Inflammatory macrophage treated with lipopolysaccharide for 4 hours (primary cell): ENCODE measurements at places on chromosomes 3 and 15.
A peak's percentile ranks its signal among the peaks of the same experiment; 100 is the strongest.

- no peak for DNase-seq
Observed at GRCh38 chr3:96869316-96869715, 54.9 kb downstream of the EPHA6 start.

DNA sequence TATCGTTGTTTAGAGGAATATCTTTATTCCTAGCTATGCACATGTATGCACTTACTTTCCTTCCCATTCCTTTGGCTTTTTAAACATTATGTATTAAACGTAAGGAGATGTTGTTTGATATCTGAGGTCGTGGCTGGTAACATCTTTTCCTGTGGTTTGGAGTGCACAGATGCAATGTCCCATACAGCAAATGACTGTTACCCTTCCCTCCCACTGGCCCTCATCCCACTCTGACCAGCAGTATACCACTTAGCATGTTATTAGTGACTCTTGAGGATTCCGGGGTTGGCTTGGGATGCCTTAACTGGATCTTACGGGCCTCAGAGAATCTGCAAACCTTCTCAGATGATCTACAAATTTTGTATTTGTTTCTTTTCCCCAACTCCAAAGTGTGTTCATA is 34.5 kb downstream of the TGFBR2 start:
- no peak for DNase-seq

- no peak for DNase-seq
Observed at GRCh38 chr3:68090571-68090970, 436.2 kb upstream of the SUCLG2 start.

DNA sequence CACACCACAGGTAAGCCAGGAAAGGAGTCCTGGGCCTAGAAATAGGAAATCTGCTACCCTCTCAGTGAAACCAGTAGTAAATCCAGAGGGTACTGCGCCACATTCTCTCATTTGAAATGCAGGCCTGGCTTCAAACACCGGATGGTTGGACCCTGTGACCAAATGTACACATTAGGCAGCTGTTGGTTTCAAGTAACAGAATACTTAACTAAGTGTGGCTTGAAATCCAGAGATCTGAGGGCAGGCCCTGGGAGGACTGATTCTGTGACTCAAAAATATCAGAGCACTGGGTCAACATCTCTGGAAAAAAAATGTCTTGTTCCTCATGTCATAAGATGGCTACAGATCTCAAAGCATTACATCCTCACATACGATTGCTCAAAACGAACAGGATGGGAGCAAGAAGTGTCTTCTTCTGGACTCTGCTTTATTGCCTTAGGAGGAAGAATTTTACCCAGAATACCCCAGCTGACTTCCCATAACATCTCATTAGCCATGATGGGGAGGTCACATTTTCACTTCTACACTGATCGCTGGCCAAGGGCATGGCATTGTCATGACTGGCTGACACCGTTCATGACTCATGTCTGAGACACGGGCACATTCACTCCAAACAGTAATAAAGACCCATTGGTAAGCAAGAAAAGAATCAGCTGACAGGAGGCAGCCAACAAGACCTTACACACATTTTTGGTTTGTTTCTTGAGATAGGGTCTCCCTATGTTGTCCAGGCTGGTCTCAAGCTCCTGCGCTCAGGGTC is 166.0 kb downstream of the ARRDC4 start:
- DNase-seq: peak; percentile 69

DNA sequence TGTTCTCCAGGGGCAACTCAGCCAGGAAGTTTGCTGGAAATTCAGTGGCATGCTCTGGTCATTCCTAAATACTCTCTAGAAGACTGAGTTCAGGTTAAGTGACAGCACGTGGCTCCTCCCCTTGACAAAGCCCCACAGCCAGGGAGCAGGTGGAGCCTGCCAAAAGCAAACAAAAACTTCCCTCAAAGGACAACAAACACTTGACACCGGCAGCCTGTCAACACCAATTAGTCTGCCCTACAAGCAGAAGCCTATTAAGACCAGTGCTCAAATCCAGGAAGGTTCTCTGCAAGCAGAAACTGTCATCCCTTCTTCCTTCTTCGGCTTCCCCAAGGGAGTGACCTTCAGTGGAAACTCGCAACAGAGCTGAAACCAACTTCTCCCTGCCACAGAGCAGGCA is 5.0 kb downstream of the MEX3B start:
- DNase-seq: no peak

GRCh38 chr3:44236485-44236908 is 5.2 kb upstream of the TOPAZ1 start:
- no peak for DNase-seq

DNA sequence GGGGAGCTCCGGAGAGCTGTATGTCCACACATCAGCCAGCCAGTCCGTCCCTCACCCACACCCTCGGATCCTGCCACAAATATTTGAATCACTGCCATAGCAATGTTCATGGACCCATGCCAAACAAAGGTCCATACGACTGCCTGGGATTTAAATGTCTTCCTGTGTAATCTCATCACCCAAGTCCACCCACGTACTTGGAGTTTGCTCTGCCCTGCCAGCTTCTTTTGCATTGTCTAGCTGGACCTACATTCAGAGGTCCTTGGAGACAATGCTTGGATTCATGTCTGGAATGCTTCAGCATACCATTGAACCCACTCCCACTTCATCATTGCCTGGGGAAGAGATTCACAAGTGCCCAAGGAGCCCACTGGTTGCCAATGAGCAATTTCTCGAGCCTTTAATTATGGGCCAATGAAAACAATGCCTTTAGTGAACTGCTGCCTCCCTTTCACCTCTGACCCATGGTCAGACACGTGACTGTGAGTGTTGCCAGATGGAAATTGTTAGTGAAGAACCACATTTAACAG is 90.4 kb upstream of the PHLDB2 start:
- no peak for DNase-seq

GRCh38 chr3:120894316-120895057 is 13.5 kb upstream of the STXBP5L start:
- no peak for DNase-seq

DNA sequence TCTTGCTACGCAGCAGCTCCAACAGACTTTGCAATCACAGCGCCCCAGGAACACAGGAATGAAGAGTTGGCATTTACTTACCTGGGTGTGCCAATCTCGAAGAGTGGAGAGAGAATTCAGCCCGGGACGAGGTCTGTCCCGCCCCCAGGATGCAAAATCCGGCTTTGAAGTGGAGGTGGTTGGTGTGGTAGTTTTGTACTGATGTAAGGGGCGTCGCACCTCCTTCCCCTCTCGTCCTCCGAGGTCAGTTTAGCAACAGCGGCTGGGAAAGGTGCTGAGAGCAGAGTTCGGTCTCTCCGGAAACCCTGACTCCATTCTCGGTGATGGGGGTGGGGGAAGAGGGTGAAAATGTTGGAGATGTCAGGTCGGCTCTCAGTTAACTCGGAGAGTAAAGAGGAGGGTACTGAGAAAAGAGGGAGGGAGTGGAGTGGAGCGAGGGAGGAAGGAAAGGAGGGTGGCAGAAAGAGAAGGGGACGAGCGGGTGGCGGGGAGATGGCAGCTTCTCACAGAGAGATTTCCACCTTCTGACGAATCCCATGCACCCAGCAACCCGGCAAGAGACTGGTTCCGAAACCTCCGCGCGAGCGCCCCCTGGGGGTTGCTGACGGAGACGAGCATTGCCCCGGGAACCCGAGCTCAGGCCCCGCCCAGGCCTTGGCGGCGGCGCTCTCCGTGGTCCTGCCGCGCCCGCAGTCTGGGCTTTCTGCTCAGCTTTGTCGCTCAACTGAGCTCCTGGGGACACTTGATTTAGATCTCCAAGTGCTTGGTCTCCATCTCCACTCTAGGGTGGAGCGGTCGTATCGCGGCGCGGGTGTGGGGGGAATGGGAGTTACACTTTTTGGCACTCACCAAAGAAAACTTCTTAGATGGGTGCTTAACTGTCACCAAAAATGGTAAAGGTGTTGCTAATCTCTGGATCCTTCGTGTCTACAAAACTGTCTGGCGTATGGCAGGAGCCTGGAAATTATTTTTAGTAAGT is at the start of gene CPNE4:
Gene CPNE4 (minus strand): TSS at position 529 of the 979 bp plus-strand sequence.
- peak; percentile 52 for DNase-seq

DNA sequence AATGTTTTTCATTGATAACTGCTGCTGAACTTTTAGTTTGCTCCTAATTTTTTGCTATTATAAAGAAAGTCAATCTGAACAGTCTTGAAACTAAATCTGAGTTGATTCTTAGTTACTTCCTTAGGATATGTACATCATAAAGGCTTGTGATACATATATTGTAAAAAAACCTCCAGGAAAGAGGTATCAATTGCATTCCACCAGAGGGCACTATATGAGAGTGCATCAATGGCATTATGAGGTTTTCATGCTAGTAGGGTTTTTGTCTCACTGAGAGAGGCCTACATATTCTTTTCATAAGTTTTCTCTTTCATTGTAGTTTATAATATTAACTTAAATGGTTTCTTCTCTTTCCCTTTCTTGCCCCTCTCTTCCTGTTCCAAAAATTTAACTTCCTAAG is 46.9 kb downstream of the PIK3R4 start:
- peak; percentile 56 for DNase-seq

GRCh38 chr3:112782491-112782890 is 64.2 kb downstream of the CD200R1L start:
- DNase-seq: peak; percentile 44

DNA sequence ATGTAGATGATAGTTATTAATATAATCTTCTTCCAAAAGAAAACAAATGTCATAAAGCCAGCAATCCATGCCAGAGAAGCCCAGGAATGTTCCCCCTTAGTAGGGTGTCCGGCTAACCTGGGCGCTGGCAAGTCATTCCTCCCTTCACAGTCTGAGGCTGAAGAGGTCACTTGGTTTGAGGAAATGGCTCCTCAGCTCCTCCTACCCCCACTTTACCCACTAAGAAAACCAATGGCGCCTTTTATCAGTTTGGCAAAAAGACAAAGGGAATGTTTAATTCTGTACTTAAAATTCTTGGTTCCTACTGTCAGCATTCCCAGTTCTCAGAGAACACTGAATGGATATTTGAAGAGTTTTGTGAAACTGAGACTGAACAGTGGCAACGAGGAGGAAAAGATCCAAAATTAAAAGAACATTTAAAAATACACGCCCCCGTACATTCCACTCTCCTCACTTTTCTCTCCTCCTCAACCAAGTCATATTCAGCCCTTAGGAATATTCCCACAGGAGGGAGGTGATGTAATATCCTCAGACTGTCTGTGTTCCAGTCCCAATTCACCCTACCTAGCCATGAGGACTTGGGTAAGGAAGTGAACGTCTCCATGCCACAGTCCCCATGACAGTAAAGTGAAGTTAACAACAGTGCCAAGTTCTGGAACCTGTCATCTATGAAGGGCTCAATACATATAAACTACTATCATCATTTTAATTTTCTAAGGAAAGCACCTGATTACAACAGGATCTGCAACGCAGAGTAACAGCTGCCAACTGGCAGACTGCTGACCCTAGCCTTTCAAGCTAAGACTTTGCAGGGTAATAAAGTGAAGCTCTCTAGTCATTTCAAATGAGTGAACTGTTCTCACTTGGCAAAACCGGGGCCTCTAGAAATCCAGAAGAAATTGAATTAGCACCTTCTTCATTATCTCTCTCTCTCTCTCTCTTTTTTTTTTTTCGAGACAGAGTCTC is 234.5 kb upstream of the ICE2 start:
- DNase-seq: no peak

GRCh38 chr15:92473756-92474155 is 80.1 kb downstream of the ST8SIA2 start:
- DNase-seq: no peak

GRCh38 chr3:50275996-50276761 is 2.7 kb upstream of the LSMEM2 start:
- peak; percentile 16 for DNase-seq

DNA sequence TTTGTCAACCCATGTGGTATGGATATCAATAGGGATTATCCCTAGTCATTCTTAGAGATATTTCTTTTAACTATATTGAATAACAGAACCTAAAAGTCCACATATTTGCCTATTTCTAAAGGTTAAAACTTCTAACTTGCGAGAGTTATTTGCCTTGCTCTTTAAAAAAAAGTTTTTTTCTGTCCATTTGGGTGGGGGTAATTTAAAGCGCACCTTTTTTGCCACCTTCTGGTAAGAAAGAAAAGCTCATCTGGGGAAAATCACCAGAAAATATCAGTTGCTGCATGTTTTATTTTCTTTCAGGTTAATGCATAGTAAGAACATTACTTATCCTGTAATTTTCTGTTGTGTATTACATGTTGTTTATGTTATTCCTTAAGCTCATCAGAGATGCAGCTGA is 242.0 kb upstream of the GOLGA6L4 start:
- no peak for DNase-seq

GRCh38 chr3:11060500-11061251 is 68.1 kb downstream of the SLC6A1 start:
- DNase-seq: peak; percentile 41

- no peak for DNase-seq
Observed at GRCh38 chr3:126352476-126353454, 4.4 kb downstream of the KLF15 start.

- no peak for DNase-seq
Observed at GRCh38 chr3:72465853-72466252, 382.4 kb downstream of the SHQ1 start.

- peak; percentile 45 for DNase-seq
Observed at GRCh38 chr15:51830276-51830806, 888 bp downstream of the TMOD3 start.

- no peak for DNase-seq
Observed at GRCh38 chr15:52496175-52496574, 32.5 kb downstream of the MYO5A start.

DNA sequence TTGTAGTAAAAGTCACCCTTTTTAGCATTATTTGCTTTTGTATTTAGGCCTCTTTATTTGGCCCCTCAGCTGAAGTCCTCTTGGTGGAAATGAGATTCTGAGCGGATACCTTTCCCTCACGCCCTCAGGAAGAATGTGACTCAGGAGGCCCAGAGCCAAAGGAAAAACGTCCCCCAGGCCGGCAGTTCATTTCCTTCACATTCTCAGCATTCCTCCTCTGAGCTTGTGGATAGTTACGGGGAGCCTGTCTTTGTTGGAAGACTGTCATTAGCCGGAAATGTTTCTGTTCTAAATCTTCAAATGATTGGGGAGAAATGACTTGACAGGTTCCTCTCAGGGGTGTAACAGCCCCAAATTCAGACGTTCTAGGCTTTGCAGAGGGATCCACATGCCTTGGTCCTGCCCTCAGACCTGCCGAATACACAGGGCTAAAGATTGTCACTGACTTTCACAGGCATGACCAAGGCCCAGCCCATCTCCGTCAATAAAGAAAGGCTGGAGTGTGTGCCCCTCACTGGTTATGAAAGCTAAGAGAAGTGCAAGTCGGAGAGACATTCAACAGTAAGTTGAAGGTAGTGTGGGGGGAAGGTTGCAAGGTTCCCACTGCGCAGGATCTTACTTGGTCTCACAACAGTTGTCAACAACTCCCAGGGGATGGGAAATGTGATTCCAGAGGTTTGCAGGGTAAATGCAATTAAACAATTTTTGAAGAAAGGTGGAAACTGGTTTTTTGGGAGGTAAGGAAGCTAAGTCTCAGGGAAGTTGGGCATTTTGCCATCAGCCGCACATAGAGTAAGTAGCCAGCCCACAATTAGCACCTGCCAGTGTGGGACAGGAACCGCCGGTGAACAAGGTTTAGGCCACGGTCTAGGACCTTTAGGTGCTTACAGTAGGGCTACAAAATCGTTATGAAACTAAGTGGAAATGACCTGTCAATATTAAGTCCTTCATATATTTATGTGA is 39.7 kb upstream of the MYZAP start:
- no peak for DNase-seq

GRCh38 chr15:78969687-78970349 is 25.0 kb upstream of the CTSH start:
- no peak for DNase-seq

- peak; percentile 89 for DNase-seq
Observed at GRCh38 chr3:127735767-127736693, 63.3 kb downstream of the ABTB1 start.
